ENCODE measurements at places on chromosomes 6 and 20.

- DNase-seq = no peak
These were observed 45.9 kb upstream of the CSE1L start for GRCh38 chr20:48999890-49000870.

- DNase-seq = no peak
These were observed 12.1 kb upstream of the C20orf203 start for GRCh38 chr20:32685541-32686529.

DNA sequence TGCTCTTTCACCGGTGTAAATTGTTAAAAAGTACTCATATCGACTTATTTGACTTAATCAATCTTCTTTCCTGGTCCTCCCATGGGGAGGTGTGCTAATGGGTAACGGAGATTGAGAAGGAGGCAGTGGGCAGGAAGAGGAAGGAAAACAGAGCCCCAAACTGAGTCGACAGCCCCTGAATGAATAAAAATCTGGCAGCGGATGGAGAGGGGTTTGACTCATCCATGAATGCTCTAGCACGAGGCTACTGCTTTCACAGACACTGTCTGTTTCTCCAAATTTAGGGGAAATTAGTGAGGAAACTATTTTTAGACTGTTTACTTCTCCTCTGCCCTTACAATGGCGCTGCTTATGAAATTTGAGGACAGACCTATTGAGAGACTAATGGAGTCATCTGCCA is 142.2 kb upstream of the ATXN1 start:
- DNase-seq = no peak

- DNase-seq = no peak
These were observed 74.1 kb upstream of the SLC4A11 start for GRCh38 chr20:3312940-3313682.

- no peak for DNase-seq
These were observed 15.8 kb downstream of the MAN1A1 start for GRCh38 chr6:119333707-119334295.

- DNase-seq = no peak
These were observed 170.8 kb downstream of the BCAS1 start for GRCh38 chr20:53899351-53900167.

DNA sequence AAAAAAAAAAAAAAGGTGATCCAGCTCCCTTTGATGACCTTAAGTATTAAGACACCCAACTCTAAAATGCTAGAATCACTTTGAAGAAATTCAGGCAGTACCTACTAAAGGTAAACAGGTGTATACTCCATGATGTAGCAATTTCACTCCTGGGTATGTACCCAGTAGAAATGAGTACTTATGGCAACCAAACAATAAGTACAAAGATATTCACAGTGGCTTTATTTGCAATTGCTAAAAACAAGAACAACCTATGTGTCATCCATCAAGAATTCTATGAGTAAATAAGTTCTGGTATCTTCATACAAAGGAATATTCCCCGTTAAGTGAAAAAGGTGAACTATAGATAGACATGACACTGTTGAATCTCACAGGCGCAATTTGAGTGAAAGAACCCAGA is 29.4 kb downstream of the MDGA1 start:
- DNase-seq = no peak

- DNase-seq = no peak
These were observed 25.3 kb downstream of the HMGN4 start for GRCh38 chr6:26563488-26563887.

Measured in stimulated activated CD4-positive, alpha-beta T cell treated with anti-CD3 and anti-CD28 coated beads, TNF-alpha, amount 100 ng/mL, for 4 hours (primary cell).